Fibroblast of skin of left biceps (primary cell): ENCODE measurements at places on chromosomes 4 and X.
A peak's percentile ranks its signal among the peaks of the same experiment; 100 is the strongest.

DNA sequence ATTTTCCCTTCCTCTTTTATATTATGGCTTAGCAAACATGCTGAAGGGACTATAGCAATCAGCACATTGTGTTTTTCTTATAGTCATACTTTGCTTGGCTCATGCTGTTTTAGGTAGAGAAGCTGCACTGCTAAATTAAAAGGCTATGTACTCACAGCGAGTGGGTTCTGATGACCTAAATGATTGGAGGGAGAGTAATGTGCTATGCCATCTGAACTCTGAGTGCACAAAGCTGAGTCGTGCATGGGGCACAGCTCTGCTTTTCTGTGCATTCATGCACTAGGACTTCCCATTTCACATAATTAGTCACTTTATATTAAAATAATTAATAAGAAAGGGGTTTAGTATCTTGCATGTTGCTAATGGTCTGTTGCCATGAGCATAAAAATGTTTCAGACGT is 132.7 kb upstream of the ADGRL3 start:
- no peak for DNase-seq

DNA sequence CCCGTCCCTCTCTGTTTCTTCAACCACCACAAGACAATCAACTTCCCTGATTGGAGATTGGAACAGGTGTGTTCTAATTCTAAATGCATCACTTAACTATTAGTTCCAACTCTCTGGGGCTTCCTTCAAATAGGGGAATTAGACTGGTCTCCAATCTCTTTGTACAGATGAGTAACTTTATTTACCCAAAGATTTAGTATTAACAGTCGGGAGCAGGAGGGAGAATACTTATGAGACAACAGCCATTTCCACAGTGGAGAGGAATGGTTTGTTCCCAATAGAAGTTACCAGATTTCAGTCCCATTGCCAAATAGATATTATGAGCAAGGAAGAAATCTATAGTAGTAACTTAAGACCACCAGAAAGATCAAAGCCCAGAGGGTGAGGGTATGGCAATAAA is 46.2 kb downstream of the CASK start:
- DNase-seq: no peak

GRCh38 chr4:34720571-34720970 is 1523.7 kb downstream of the ARAP2 start:
- DNase-seq: peak; percentile 45

DNA sequence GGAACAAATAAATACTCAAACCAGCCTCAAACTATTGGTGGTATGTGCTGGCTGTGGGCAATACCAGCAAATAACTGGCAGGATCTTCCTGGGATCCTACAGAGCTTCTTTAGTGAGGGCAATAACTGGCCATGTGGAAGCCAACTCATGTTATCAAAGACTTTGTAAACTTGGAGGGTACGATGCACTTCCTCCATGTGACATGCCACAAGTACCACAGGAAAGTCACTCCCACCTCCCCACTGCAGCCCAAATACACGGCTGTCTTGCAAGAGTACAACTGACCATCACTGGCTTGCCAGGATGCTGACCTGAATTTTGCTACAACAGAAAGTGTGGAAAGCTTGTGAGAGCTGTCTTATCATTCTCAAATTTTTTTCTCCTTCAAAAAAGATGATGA is 93.3 kb upstream of the MAML3 start:
- no peak for DNase-seq

GRCh38 chr4:65316534-65316933 is 353.8 kb downstream of the EPHA5 start:
- DNase-seq: no peak

GRCh38 chrX:55111578-55112254 is 22.9 kb downstream of the PAGE2 start:
- DNase-seq: no peak

DNA sequence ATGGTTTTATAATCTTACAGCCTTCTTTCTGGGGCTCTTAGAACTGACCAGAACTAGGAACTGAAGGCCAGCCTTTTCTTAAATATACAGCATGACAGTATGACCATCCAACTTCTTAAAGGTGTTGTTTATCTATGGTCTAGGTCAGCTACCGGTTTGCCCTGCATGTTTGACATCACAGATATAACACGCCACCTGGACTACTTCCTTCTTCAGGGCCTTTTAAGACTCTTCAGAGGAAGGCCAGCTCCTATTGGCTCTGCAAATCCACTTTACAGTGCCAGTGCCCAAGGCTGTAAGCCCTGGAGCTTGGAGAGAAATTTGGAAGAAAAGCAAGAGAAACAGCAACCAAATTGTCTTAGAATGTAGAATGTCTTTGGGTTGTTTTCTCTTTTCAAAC is 185.5 kb downstream of the MGST2 start:
- DNase-seq: no peak

- DNase-seq: no peak
These were observed 148.5 kb downstream of the NAA11 start for GRCh38 chr4:79177388-79177787.

- no peak for DNase-seq
These were observed 11.4 kb downstream of the ADGRA3 start for GRCh38 chr4:22504447-22504846.

DNA sequence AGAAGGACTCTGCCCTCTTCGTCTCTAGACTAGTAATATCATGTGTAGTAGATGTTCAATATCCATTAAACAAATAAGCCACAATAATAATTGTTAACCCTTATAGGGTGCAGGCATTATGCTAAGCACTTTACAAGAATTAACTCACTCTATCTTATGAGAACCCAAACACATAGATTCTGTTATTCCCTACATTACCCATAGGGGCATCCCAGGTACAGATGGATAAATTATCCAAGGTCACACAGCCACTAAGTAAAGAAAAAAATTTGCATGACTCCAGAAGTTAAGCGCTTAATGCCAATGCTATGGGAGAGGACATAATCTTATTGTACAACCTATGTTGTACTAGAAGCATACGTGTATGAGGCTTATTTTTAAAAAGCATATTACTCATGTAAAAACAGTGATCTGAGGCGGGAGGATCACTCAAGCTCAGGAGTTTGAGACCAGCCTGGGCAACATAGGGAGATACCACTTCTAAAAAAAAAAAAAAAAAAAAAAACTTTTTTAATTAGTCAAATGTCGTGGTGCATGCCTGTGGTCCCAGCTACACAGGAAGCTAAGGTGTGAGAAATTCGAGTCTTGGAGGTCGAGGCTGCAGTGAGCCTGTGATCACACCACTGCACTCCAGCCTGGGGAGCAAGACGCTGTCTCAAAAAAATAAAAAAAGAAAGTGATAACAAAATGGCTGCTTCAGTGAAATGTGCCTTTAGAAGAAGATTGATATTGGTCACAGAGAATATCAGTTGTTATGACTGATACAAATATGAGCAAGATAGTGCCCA is 13.6 kb downstream of the LDB2 start:
- DNase-seq: no peak

DNA sequence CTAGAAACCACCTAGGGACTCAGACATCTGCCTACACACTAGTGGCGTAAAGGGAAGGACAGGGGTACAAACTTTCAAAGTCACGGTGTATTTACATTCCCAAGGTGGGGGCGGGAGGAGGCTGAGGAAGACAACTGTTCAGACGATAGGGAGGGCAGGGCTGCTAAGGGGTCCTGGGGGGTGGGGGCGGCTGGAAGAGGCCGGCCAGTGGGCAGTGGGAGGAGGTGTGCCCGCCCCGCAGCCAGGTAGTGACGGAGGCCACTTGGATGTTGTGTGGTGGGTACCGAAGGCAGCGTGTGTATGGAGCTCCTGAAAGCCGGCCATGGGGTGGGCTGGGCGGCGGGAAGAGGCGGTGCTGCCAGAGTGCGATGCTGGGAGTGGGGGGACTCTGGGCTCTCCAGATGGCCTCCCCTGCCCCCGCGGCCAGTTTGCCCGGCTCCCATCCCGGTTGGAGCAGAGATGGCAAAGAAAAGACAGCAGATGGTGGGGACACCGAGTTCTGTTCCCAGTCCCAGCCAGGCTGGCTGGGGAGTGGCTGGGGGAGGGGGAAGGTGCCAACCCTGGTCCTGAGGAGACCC is 24.2 kb downstream of the L1CAM start:
- no peak for DNase-seq

DNA sequence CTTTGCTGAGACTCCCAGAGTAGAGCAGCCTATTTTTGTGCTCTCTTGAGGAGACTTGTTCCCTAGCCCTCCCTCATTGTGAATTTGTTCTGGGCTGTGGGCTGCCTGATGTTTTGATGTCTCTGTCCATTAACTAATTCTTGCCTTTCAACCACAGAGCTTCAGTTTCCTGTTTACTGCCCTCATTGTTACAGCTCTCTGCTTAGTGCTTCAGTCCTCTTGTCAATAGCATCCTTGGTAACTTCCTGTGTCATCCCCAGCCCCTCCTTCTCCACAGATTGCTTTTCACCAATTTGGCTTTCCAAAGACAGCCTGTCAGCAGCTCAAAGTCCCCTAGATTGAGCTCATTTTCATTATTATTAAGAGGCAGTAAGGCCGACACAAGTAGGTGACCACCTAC is 69.9 kb downstream of the COX7B2 start:
- no peak for DNase-seq

- DNase-seq: no peak
These were observed 317.2 kb downstream of the CAMK2D start for GRCh38 chr4:113444386-113444785.

- no peak for DNase-seq
These were observed 40.9 kb downstream of the EGF start for GRCh38 chr4:109953556-109953955.

DNA sequence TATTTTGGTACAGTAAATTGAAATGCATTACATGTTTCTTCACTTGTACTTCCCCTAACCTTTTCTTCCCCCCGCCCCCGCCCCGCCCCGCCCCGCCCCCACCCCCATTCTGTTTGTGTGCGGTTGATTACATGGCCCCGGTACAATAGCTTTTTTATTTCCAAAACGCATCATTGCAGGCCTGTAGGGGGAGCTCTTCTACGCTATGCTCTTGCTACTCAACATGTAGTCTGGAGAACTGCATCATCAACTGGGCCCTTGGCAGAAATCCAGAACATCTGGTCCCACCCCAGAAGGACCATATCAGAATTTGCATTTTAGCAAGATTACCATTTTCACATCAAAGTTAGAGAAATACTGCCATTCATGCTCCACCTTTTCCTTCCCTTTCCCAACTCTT is 333.3 kb upstream of the DDX53 start:
- DNase-seq: no peak

- no peak for DNase-seq
These were observed 4.6 kb downstream of the TXK start for GRCh38 chr4:48129307-48130014.

DNA sequence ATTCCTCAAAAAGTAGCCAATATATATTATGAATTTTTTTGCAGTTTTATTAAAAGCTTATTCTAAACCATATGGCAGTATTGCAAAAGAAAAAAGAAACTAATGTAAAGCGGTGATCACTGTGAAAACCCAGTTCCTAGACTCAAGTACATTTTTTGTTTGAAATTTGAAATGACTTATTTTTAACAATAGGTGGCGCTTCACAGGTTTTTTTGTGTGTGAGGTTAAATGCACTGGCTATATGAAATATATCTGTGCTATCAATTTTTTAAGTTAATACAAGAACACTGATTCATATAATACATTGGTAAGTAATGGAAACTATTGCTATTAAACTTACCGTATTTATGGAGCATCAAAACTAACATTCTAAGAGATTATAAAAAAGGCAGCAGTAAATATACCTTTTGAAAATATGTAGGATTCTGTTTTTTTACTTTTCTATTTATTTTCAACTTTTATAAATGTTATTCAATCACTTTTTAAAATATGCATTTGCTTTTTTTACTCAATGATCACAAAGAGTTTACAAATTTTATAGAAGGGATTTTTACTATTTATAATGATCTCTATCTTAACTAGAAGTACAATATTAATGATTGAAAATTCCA is 5.6 kb upstream of the SPRY1 start:
- DNase-seq: no peak

GRCh38 chr4:141464366-141464765 is 172.0 kb upstream of the IL15 start:
- no peak for DNase-seq

- no peak for DNase-seq
These were observed 8.7 kb upstream of the ABLIM2 start for GRCh38 chr4:8167291-8167690.

- peak; percentile 82 for DNase-seq
These were observed 43.2 kb upstream of the BMPR1B start for GRCh38 chr4:94714365-94715160.

GRCh38 chr4:106690487-106690886 is 321.9 kb upstream of the GIMD1 start:
- peak; percentile 39 for DNase-seq

DNA sequence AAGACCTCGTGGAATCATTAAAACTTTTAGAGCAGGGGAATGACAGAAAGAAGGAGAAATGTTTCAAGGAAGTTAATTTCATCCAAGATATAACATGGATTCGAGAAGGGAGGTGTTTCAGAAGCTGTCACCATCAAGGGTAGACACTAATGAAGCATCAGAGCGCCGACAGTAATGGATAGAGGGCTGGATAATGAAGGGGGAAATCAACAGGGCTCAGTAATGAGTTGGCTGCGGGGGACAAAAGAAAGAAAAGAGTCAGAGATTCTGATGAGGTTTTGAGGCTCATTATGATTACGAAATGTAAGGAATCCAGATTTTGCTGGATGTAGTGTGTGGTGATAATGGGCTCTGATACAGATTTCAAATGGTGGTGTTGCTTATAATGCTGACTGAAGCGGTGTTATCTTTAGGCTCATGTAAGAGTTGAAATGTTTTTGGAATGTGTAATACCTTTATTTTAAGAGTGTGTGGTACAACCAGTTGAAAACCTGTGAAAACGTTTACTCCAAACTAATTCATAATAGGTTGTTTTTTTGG is 39.3 kb upstream of the TENM3 start:
- DNase-seq: no peak

DNA sequence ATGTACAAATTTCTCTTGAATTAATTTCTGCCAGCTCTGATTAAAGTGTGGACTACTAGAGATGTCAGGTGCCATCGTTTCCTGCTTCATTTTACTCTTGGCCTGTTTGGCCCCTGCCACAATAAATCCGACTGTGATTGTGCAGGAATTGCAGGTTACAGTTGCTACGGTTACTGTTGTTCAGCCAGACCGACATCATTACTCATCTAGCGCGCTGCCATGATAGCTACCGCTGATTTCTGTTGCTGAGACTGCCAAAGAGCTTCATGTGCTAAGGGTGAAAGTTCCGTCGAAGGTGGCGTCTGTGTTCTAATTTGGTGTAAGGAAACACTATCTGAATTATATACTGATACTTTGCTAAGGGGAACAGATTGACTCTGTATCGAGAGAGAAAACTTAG is 22.1 kb downstream of the SLIT2 start:
- DNase-seq: no peak

DNA sequence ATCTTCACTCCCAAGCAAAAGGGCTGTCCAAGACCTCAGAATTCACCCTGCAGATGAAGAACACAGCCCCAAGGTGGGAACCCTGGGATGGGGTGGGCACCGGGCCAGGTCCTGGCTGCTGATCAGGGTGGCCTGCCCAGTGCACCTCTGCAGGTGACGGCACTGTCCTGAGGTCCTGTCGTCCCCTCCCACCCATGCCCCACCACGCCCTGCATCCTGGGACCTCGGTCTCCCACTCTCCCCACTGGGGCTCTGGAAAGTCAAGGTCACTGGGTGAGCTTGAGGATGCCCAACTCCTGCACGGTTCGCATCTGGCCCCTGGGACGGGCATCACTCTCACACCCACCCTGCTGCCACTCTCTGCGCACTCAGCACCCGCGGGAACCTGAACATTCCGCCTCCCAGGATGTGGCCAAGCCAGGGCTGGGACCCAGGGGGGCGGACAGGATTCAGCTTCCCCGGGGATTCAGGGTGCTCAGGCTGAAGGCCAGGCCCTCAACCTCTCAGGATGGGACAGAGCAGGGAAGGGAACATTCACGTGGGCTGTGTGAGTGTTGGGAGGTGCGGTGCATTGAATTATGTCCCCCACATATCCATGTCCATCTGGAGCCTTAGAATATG is 115.9 kb downstream of the CPZ start:
- no peak for DNase-seq
